ENCODE measurements at places on chromosomes 7 and 10.

DNA sequence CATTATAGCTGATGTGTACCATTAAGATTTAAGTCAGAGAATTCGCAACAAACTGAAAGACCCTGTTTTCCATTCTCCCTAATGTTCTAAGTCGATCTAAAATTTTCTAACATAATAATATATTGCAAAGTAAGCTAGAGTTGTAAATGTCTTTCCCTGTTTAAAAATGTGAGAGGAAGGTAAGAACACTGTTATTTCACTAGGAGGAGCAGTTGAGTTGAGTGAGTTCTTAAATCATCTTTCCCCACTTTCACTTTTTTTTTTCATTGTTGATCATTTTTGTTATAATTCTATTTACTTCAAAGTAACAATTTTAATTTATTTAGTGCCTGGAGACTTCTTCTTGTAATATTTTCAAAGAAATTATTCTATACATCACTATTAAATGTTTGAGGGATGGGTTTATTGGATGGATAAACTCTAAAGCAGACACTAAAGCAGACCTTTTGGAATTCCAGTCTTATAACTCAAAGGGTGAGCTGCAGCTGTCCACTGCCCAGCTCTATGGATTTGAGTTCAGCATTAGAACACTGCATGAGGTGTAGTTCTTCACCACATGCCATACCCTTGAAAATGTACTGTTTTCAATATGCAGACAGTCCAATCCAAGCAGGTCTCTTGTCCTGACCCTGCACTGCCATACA is 181.3 kb upstream of the FZD1 start:
- DNase-seq, result no peak

DNA sequence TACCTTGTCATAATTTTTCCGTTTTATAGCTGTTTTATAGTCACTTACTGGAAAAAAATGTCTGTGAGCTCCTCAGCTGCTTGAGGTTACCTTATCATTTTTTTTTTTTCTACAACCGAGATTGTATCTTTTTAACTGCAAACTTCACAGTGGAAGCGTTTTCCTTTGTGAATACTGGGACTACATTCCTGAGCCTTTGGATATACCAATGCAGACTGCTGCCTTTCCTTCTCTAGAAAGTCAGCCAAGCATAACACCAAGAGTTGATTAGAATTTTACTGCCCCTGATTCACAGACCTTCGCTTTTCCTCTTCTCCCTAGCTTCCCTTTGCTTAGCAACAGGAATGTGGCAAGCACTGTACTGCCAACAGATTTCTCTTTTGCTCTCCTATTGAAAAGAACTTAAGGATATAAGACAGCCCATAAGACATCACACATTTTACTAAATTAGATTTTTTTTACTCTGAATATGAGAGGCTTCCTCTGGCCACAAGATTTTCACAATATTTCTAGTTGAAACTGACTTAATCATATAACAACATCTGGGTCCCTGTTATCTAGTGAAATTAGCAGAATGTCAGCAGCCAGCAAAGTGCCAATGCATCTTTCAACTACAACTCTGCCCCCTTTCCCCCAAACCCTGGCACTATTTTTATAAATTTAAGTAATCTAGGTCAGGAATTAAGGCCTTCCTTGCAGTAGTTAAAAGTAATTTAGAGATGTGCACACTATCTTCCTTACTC is 170.6 kb downstream of the PRKG1 start:
- DNase-seq, result no peak

GRCh38 chr7:41197769-41198168 is 505.1 kb downstream of the INHBA start:
- no peak for DNase-seq

DNA sequence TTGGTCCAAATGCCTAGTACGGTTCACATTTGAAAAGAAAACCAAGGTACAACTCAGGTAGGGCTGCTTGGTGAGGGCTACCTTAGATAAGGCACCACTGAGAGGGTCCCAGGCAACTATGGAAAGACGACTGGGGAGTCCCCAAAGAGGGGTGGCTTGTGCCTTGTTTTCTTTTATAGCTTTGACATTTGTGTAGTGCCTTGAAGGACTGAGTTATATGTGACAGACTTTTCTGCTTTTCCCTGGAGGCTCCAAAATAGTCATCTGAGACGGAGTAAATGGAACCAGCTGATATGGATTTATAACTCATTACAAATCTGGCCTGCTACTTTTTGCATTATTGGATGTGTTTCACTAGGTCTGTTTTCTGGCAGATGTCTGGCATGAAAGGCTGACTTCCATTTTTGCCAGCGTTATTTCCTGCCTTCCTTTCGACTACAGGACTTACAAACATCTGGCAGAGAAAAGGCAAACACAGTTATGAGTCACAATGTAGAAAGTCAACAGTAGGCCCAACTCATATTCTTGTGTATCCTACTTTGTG is 88.2 kb upstream of the IMMP2L start:
- no peak for DNase-seq

DNA sequence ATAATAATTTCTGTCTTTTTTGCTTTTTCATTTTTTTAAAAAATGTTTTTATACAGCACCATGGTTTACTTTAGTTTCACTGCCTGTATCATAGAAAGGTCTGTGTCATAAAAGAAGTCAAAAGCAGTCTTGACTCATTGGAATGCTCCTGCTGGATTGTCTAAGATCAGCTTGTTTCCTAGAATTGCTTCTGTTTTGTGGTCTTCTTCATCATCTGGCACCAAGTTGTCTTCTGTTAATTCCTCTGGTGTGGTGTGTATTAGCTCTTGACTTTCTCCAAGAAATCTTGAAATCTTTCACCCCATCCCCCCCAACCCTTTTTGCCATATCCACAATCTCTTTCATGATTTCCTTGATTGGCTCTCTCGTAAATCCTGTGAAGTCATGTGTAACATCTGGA is 250.3 kb upstream of the CXCL12 start:
- no peak for DNase-seq

- no peak for DNase-seq
Observed at GRCh38 chr7:155676052-155676451, 31.6 kb downstream of the RBM33 start.

DNA sequence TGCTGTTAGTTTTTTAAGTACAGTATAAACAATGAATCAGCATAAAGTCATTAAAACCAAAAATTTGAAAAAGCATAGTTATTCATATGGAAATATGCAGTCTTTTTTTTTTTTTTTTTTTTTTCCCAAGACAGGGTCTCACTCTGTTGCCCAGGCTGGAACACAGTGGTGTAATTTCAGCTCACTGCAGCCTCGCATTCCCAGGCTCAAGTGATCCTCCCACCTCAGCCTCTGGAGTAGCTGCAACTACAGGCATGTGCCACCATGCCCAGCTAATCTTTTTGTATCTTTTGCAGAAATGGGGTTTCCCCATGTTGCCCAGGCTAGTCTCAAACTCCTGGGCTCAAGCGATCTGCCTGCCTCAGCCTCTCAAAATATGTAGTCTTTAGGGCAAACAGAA is 182.0 kb downstream of the SEMA3E start:
- DNase-seq, result no peak

GRCh38 chr7:140903741-140904480 is 20.8 kb downstream of the BRAF start:
- DNase-seq, result no peak

GRCh38 chr7:1590476-1590875 is 20.6 kb upstream of the PSMG3 start:
- DNase-seq, result no peak

GRCh38 chr7:2080060-2080387 is 152.7 kb downstream of the MAD1L1 start:
- no peak for DNase-seq

DNA sequence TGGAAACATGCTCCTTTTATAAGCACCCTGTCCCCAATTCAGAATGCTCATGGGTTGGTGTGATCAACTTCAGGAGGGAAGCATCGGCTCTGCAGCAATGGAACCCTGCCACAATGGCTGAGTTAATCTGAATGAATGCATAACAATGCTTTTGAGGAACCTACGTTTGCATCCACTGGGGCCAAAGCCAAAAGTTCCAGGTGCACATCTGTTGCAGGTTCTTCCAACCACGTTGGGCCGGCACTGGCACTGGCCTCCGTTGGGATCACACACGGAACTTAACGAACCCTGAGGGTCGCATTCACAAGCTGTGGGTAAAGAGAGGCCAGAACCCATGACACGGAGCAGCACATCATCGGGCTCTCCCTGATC is 43.4 kb downstream of the LAMB1 start:
- no peak for DNase-seq

- no peak for DNase-seq
Observed at GRCh38 chr10:117480097-117480496, 62.4 kb upstream of the EMX2 start.

GRCh38 chr7:49022448-49022847 is 98.1 kb downstream of the CDC14C start:
- no peak for DNase-seq

DNA sequence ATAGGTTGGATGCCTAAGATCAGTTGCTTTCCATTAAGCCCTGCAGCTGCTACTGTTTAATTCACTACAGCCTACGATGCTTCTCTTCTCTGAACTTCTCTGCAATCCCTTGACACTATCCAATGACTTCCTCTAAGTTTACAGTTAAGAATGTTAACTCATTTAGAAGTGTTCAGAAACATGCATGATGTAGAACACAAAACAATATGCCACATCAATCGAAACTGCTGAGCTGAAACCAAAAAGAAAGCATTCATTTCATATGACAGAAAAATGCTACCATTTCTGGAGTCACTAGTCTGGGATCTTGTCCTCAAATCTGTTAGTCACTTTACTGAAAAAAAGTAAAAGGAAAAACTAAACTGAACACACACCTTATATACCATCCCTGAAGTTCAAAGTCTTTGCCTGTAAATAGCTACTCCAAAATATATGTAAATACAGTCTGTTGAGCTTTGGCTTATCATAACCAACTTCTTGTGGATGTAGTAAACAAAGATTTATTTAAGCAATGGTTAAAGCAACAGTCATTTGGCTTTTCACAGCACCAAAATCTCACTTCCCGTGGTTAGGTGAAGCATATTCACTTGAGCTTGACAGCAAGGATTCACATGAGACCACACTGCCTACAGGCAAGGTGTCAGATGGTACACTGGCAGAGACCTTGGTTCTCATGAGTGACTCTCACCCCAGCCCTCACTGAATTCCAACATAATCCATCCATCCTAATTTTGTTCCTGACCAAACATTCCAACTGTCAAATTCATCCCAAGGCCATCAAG is 187.0 kb downstream of the PPP1R17 start:
- DNase-seq, result no peak

DNA sequence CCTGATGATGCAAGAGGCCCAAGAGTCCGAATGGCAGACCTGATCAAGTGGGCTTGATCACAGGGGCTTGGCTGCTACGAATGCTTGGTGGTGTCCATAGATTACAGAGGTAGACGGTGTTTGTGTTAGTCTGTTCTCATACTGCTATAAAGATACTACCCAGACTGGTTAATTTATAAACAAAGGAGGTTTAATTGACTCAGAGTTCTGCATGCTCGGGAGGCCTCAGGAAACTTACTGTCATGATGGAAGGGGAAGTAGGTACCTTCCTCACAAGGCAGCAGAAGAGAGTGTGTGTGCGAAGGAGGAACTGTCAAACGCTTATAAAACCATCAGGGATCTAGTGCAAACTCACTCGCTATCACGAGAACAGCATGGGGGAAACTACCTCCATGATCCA is 268.9 kb upstream of the KLF6 start:
- no peak for DNase-seq

- no peak for DNase-seq
Observed at GRCh38 chr7:159145490-159145855, 806 bp upstream of the VIPR2 start.

- no peak for DNase-seq
Observed at GRCh38 chr10:119539359-119539825, 3.1 kb downstream of the RGS10 start.

DNA sequence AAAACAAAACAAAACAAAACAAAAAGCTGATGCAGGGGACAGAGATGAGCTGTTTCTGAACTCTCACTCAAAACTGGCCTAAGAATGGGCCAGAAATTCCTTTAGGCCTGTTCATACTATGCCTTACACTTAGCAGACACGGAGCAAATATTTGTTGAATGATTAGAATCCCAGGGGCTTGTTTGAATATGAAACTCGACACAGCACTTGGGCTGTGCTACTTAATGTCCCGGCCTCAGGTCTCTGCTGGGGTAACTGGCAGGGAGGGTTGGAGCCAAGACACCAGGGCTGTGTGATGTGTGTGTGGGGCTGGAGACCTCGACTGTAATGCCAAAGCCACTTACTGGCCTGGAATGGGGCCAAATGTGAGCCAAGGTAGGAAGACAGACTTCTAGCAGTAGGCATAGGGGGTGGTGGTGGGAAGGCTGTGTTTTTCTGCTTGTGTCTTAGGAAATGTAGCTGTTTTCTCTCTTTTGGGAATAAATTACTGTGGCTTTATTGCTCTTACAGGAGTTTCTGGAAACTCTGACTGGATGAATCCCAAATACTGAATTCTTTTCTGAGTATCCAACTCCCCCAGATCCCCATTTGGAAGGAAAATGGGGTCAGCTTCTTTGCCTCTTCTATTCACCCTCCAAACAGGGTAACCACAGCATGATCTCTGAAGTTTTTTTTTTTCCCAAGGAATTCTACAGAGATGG is 66.7 kb downstream of the EMX2 start:
- DNase-seq, result no peak

- DNase-seq, result no peak
Observed at GRCh38 chr7:44881066-44881600, 4.2 kb downstream of the PURB start.

DNA sequence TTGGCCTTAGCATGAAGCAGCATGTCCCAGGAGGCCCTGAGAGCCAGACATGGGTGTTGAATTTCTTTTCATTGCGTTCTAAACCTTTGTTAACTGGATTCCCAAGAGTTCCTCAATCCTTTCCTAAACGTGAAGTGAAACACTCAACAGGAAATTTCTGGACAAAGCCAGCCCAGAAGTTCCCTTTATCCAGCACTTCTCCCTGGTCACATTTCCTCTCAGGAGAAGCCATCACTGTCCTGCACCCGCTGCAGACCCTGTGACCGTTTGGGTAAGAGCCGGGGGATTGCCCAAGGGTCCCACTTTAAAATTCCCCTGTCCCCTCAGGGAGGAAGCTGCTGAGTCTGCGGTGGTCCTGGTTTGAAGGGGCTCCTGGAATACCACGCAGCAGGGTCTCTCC is 88.0 kb upstream of the ZPBP start:
- no peak for DNase-seq

DNA sequence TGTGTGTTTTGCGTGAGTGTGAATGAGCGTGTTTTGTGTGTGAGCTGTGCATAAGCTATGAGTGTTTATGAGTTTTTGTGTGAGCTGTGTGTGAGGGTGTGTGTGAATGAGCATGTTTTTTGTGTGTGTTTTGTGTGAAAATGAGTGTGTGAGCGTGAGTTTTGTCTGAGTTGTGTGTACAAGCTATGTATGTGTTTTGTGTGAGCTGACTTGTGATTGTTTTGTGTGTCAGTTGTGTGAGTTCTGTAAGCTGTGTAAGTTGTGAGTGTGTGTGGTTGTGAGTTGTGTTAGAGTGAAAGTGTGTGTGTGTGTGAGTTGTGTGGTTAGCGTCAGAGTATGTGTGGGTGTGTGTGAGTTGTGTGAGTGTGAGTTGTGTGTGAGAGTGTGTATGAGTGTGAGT is 343.2 kb downstream of the PTPRN2 start:
- no peak for DNase-seq

DNA sequence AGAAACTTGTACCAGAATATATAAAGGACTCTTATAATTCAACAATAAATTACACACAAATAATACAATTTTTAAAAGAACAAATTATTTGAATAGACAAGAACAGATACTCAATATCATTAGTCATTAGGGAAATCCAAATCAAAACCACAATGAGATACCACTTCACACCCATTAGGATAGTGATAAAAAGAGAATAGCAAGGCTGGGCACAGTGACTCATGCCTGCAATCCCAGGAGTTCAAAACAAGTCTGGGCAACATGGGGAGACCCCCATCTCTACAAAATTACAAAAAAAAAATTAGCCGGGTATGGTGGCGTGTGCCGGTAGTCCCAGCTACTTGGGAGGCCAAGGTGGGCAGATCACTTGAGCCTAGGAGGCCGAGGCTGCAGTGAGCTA is 52.2 kb upstream of the KCNIP2 start:
- DNase-seq, result no peak
